ENCODE measurements at places on chromosomes 3 and 15. TPM values are rescaled to one million over a fixed set of nuclear protein-coding genes. Genes with fewer than 3 reads are reported as not detected.

Gene GRK7
- total RNA-seq = not detected

Gene PRICKLE2
- total RNA-seq = 20.2 TPM

Gene SLC28A2
- not detected for total RNA-seq

Gene ZNF502
- not detected for total RNA-seq

Gene ELL3
- total RNA-seq = 8.1 TPM

Gene WDR49
- total RNA-seq = not detected

Gene STX19
- total RNA-seq = not detected

Gene ST8SIA2
- not detected for total RNA-seq

DNA sequence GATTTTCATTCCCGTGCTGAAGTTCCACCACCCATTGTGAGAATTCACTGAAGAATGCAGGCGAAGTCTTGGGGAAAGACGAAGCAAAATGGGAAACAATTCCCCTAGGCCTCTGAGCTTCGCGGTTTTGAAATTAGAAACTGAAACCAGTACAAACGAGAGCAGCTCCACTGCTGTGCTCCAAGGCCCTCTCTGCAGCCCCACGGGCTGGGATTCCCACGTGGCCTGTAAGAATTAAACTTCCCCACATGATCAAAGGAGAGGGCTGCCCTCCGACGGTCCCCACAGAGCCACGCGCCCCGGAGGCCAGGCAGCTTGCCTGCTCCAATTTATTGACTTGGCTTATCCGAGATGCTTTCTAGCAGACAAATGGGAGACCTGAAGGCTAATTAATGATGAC is 144.0 kb downstream of the GREM1 start:
- no peak for DNase-seq

DNA sequence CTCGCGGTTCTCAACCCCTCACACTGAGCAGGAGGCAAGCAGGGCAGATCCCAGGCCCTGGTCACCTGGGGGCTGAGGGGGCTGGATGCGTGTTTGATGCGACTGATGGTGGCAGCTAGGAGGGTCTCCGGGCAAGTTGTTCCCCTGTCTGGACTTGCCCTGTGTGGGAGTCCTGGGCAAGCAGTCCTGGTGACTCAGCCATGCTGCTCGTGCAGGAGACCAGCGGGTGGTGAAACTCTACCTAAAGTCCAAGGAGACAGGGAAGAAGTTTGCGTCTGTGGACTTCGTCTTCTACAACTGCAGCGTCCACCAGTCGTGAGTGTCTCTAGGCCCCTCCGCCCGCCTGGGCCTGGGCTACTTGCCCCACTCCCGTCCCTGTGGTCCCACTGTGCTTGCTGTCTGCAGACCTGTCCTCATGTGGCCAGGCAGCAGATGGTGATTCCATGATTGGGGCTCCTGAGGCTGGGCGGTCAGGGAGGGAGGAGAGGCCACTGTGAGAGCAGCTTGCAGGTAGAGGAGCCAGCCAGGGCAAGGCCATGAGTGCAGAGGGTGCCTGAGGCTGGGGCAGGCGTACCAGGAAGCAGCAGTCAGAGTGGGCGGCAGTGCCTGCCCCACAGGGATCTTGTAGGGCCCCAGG is 23.1 kb downstream of the PLXNA1 start:
- no peak for DNase-seq

DNA sequence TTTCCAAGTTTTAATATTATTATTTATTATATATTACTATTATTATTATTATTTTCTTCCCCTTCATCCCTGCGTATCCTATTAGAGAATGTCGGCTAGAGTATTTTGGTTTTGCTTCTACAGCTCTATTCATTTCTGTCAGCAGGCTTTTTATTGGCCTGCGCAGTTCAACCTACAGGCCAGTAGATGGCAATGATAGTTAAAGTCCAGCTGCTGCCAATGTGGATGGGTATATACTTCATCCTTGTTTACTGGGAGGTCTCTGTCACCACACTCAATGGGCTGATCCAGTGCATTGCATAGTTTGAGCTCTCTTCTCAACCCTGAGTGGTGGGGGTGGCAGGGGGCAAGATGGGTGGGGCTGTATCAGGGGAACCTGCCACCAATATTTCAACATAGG is 799.8 kb downstream of the NSUN3 start:
- peak; percentile 30 for DNase-seq

DNA sequence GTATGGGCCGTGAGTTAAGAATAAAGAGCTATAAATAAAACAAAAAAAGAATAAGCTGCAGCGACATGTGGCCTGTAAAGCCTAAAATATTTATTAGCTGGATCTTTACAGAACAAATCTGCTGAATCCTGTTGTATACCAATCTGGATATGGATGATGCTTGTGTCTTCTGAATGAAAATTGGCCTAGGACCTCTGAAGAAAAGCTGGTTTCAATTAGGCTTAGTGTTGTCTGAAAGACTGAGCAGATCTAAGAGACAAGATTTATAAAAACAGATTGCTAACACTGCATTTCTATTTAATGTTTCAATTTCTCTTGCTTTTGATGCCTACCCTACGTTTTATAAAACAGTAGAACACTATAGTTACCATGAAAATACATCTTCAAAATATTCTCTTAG is 57.9 kb downstream of the ST3GAL6 start:
- no peak for DNase-seq

DNA sequence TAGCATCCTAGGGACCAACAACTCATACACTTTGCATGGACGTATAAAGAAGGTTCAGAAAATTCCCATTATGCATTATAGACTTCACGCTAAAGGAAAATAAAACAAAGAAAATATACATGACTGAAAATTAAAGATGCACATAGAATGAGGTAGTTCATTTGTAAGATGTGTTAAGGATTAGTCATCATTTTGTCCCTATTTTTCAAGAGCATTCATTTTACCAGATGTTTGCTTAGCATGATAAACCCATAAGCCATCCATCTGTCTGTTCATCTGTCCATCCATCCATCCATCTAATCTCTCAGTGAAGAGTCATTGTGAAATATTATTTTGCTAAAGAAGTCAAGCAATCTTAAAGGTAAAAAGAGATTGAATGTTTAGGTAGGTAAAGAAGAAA is 80.3 kb downstream of the TFG start:
- no peak for DNase-seq

DNA sequence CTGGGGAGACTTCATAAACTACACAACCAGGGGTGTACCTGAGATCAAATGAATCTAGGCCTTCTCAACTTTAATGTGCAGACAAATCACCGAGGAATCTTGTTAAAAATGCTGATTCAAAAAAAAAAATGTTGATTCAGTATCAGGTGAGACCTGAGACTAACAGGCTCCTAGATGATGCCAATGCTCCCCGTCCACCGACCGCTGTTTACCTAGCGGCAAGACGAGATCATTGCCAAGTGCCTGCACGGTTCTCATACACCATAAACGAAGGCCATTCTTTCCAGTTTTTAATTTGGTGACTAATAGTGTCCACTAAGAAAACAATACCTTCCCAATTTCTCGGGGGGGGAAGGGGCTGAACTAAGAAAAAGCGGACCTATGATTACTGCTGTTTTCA is 2.5 kb upstream of the FSIP1 start:
- DNase-seq = no peak

DNA sequence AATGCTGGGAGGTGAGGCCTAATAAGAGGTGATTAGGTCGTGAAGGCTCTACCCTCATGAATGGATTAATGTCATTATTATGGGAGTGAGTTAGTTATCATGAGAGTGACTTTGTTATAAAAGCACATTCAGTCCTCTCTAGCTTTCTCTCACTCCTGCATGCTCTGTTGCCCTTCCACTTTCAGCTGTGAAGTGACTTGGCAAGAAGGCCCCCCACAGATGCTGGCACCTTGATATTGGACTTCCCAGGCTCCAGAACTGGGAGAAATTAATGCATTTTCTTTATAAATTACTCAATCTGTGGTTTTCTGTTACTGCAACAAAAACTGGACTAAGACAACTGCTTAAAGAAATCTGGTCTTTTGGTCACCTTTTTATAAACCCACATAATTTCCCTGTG is 144.3 kb downstream of the FBN1 start:
- no peak for DNase-seq

- no peak for DNase-seq
Measured at GRCh38 chr3:197204736-197205135, 93.7 kb downstream of the DLG1 start.

- DNase-seq = no peak
Measured at GRCh38 chr15:75174729-75175128, 27.0 kb upstream of the C15orf39 start.

DNA sequence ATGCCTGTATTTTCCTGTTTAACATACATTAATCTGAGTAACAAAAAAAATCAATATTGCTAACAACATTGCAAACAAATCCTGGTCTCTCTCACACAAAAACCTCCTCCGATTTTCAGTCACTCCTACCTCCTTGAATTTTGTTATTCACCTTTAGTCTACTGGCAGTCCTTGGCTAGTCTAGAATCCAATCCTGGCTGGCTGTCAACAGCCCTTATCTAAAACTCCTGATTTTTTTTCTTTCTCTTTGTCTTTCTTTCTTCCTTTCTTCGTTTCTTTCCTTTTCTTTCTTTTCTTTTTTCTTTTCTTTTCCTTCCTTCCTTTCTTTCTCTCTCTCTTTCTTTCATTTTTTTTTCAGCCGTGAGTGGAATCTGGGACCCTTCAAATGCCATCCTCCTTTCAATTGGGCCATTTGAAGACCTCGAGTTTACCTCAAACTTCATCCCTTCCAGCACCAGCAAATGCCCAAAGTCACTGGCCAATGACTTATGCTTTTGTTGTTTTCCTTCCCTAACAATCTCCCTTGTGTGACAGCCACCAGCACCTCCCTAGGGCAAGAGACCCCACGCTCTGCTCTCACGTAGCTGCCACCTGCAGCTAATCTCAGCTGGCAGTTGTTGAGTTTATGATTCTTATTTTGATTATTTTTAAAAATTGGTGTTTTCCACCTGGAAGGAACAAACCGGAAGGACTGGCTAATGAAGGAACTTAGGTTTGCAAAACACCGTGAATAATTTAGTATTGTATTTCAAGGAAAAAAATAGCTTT is 6.8 kb upstream of the ONECUT1 start:
- DNase-seq = no peak

GRCh38 chr3:131553495-131554247 is 50.9 kb upstream of the MRPL3 start:
- no peak for DNase-seq

- no peak for DNase-seq
Measured at GRCh38 chr3:157064402-157064801, 95.5 kb downstream of the CCNL1 start.

DNA sequence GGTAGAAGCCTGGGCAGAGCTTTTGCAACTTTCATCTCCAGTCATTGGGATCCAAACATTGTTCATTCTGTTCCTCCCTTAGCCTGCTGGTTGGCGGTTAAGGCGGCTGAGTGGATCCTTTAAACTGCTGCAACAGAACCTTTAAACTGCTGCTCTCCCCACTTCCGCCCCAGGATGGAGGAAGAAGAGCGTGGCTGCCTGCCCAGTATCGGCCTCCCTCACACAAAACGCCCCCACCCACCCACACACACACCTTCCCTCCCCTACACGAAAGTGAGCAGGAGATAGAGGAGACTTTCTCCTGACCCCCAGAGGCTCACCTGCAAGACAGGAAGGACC is 460 bp upstream of the ZMAT3 start:
- DNase-seq = no peak

GRCh38 chr15:47689660-47690059 is 27.6 kb upstream of the SEMA6D start:
- DNase-seq = no peak

DNA sequence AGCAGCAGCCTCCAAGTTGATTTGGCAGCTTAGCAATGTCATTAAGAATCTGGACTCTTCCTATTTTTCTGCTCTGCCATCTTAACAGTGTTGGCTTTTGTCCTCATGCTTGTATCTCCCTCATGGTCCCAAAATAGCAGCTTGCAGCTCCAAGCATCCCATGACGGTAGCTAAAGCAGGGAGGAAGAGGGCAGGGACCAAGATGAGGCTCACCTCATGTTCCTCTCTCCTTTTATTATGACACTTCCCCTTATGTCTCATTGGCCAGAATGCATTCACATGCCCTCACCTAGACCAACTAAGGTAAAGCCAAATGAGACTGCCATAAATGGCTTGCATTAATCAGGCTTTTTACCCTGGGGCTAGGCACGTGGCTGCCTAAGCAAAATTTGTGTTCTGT is 382.4 kb downstream of the SHQ1 start:
- no peak for DNase-seq

DNA sequence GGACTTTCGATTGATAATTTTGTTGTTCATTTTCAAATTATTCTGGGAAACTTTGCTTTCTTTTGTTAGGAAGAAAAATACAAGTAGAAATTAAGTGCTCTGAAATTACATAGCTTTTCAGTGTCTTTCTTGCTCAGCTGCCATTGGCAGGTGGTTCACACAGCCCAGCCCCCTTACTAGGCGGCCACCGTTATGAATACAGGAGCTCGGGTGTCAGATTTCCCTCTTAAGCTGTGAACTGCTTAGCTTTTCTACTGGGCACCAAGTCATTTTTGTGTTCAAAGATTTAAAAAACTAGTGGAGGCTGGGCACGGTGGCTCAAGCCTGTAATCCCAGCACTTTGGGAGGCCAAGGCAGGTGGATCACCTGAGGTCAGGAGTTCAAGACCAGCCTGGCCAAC is 55.2 kb downstream of the HMG20A start:
- DNase-seq = no peak

DNA sequence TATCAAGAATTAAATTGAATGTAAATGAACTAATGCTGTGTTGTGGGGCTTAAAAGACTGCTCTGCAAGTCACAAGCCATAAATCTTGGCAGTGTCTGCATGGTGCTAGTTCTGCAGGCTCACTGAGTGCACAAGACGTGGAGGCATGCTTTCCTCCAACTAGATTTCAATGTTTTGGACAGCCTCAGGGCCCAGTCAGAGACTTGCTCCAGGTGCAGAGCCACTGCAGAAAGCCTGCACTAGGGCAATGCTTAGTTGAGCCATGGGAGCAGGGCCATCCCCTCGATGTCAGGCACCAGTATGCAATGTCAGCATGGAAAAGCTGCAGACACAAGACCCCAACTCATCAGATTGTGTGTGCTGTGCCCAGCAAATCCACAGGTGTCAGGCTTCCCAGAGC is 234.5 kb upstream of the CDIN1 start:
- no peak for DNase-seq

DNA sequence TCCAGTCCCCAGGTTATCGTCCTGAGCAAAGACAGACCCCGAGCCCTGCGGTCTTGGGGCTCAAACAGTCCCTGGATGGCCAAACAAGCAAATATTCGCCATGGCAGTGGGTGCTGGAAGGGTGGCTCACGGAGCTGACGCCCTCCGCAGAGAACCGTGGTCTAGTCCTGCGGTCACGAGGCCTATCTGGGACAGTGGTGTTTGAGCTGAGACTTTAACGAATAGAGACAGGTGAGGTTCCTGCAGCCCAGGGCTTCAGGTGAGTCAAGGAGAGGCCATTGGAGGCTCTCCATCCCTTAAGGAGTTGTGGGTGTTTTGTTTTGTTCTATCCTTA is 399 bp upstream of the SUCLG2 start:
- no peak for DNase-seq

- no peak for DNase-seq
Measured at GRCh38 chr15:45094358-45094730, 19.6 kb downstream of the DUOX2 start.

DNA sequence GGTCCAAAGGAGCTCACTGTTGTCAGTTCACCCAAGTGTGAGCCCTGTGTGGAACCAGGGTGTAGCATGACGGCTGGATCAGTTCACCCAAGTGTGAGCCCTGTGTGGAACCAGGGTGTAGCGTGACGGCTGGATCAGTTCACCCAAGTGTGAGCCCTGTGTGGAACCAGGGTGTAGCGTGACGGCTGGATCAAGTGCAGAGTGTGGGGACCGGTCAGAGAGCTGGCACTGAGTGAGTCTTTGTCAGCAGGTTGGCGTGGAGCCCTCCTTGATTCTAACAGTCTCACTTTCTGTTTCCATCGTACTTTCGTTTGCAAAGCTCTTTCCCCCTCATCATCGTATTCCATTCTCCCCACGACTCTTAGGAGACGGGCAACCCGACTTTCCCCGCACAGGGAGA is 57.9 kb upstream of the DLG1 start:
- DNase-seq = no peak
